ENCODE measurements at places on chromosomes 1 and 21.

DNA sequence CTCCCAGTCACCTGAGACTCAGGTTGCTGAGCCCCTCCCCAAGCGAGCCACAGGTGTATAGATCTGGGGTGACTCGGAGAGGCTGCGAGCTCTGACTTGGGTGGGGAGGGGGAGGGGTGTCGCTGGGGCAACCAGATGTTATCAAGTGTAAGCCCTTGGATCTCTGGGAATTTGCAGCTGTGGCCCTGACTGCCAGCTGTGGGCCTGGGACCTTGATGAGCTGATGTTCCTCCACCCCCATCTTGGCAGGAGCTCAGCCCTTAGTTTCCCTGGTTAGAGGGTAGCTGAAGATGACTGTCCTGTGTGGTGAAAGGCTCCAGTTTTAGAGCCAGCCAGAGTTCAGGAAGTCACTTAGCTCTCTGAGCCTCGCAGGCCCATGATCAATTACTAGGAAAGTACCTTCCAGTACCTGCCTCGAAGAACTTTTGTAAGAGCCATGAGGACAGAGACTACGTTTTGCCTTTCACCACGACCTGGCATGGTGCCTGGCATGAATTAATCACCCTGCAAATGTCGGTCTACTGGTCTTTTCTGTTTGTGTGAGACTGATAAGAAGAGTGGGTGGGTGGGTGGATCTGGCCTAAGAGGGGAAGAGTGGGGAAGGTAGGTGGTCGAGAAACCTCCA, 55.8 kb downstream of the YARS1 start:
- DNase-seq: peak; percentile 42

DNA sequence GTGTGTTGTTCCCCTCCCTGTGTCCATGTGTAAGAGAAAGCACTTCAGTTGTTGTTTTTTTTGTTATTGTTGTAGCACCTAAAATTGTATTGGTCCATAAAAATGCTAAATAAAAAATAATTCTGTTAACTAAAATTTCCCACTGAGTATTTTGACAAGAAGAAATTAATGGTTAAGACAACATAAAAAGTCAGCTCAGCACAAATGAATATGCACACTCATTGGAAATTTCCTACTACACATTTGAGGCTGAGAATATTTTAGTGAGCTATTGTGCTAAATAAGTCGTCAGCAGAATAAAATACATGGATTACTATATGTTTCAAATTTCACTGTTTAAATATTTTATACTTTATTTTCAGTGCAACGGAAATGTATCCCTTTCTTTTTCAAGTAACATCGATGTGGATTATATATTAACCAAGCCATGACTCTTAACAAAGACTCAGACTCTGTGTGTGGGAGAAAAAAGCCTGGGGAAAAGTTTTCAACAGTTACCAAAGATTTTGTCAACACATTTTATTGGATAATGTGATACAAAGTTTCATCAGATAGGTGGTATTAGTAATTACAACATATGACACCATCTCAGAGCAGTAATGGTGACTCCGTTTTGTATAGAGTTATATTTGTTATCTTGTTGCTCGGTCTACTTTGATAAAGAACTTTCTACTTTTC, 63.4 kb downstream of the LYPLAL1 start:
- DNase-seq: no peak

GRCh38 chr1:202213361-202214088, 19.9 kb downstream of the LGR6 start:
- no peak for DNase-seq

- DNase-seq: no peak
Observed at GRCh38 chr1:1567152-1567875, 7.3 kb downstream of the SSU72 start.

- DNase-seq: no peak
Observed at GRCh38 chr21:41170859-41171609, 3.1 kb downstream of the BACE2 start.

DNA sequence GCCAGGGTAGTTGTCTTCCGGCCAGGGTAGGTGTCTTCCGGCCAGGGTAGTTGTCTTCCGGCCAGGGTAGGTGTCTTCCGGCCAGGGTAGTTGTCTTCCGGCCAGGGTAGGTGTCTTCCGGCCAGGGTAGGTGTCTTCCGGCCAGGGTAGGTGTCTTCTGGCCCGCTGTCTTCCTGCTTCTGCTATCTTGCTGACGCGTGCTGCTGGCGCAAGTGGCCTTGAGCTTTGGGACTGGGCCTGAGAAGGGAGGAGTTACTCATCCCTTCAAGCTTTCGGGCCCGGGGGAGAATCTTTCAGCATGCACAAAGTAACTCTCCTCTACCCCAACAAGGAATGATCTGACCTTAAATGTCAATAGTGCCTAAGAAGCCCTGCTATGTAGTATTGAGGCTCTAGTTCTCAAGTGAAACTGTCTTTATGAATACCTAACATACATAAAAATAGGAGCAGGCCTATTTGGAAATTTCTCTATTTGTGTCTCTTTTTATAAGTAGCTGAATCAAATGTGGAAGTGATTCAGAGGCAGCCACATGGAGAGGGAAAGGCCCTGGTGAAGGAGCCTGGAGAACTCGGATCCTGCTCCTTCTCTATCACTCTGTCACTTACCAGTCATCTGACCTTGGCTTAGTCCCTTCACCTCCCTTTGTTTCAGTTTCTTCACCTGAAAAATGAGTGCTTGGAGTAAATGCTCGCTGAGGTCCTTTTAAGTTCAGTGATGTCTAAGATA, 65.6 kb downstream of the RGL1 start:
- DNase-seq: no peak

GRCh38 chr1:214281720-214282629, 1.0 kb downstream of the SMYD2 start:
- DNase-seq: no peak

DNA sequence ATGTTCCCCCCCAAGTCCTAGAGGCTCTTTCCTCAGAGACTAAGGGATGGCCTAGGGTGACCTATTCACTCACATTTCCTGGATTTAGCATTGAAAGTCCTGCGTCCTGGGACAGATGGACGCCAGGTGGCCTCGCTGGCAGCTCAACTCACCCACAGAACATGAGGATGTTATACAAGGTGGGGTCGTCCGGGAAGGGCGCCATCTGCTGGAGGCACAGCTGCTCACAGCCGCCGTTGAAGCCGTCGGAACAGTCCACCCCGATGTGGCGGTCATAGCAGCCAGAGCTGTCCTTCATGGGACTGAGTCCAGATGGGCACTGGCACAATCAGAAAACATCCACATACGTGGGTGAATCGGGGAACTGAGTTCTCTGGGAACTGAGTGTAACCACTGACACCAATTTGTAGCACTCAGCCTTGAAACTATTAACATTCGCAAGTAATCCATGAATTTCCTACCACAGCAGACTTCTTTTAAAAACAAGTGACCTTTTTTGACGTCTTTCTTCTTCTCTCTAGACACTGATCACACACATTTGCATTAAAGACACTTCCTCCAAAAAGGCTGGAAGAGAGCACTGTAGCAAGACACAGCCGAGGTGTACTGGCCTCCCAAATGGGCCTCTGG, 215.4 kb downstream of the ASTN1 start:
- no peak for DNase-seq

DNA sequence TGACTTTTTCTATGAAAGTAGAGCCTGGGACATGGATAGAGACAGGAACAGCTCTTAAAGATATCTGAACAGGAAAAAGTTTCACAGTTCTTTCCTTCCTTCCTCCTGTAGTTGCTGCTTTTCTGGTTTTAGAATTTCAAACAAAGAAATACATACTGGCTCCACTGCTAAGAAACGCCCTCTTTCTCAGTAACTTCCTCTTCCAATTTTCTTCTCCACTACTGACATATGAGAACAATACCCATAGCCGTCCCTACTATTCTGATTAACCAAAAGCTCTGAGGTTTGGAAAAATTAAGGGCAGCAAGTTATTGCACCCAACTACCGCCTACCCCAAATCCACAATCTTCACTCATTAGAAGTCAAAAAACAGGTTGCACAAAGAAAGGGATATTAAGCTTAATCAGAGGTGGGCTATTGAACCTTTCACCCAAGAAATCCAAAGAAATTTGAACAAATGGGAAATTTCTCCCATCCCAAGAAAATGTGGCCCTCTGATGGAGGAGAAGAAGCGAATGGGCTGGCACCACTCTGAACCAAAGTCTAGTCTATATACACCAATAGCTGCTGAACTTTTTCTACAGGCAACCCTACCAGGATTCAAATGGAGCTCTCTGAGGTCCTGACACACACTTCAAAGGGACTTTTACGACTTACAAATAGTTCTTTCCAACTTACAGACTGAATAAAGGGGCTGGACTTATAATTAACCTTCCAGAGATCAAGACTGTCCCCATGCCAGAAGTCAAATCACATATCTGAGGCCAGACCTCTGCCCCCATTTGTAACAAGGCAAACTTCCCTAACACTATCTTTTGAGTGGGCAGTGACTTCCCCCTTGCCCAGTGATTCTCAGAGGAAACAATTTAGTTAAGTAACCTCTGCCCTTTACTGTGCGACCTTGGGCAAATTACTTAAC, 1.7 kb downstream of the WASF2 start:
- peak; percentile 8 for DNase-seq

DNA sequence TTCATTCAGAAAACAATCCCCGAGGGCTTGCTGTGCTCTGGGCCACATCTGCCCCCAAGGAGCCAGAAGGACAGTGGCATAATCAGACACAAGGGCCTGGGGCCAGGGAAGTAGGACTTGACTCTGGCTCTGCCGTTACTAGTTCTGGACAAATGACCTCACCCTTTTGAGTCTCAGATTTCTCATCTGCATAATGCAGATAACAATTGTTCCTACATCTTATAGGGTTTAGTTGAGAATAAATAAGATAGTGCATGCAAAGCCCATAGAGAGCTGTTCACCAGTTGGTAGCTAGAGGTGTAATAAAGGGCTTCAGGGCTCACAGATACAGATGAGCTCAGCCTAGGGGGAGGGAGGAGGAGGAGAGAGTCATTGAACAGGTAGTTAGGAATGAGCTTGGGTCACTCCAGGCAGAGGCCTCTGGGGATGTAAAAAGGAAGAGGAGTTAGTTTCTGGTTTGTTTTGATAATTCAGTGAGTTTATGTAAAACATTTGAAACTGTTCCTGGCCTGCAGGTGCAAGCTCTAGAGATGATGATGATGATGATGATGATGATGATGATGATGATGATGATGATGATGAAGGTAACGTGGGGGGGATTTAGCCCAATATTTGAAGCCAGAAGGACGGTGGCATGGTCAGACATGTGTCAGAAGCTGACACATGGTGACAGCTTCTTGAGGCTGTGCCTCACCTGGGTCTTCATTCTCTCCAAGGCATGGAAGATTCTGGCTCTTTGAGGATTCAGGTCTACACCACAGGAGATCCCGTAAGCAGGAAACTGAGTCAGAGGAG, 858 bp downstream of the LACTBL1 start:
- no peak for DNase-seq

DNA sequence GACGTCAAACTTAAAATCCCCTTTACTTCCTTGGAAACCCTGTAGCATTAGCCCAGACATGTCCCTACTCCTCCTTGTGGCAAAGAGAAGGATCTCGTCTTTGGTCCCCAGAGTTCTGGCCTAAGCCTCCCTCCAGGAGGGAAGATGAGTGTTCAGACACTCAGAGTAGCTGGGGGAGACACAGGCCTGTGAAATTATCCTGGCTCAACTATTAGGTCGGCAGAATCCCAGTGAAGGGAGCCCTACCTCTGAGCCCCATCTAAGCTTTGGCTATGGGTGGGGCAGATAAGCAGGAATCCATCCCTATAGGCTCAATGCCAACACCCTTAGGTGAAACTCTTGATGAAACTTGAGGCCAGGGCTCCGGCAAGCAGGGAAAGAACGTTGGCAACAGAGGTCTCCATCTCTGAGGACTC, 1.7 kb upstream of the SFN start:
- no peak for DNase-seq

DNA sequence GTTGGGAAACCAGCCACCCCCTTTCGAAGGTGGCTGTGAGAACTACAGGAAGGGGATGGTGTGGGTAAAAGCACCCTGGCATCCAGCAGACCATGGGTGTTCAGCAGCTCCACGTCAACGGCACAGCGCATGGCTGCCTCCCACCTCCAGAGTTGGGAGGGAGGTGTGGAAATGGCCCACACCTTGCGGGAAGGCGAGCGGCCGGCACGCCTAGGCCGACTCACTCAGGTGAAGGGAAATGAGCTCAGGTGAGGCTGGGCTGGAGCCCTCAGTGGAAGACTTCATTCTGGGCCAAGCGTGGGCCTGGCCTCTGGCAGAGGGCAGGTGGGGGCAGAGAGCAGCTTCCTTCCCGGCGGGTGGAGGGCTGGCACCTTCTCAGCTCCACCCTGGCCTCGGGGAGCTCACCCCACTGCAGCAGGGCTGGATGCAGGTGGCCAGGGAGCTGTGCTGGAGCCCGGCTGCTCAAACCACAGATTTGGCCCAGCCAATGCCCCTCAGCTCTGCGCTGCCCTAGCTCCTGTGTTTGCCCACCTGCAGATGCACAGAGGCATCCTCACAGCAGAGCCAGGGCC, 24.8 kb upstream of the ALDH4A1 start:
- DNase-seq: peak; percentile 25

GRCh38 chr1:151612501-151613281, 841 bp downstream of the SNX27 start:
- DNase-seq: peak; percentile 7

DNA sequence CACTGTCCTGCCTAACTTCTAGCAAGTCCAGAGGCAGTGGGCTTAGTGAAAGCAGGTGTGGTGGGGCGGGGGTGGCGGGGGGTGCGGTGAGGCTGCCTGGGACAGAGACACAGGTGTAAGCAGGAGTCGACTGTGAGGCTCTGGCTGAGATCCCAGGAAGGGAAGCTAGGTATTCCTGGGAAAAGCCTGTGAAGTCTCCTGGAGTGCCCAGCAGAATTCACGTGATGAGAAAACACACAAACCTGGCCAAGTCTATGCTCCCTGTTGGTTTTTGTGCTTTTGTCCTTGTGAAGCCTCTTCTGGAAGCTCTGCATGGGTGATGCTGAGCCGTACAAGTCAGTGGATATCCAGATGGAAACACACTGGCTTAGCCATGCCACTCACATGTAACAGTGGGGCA, 5.3 kb downstream of the GALNT2 start:
- no peak for DNase-seq

DNA sequence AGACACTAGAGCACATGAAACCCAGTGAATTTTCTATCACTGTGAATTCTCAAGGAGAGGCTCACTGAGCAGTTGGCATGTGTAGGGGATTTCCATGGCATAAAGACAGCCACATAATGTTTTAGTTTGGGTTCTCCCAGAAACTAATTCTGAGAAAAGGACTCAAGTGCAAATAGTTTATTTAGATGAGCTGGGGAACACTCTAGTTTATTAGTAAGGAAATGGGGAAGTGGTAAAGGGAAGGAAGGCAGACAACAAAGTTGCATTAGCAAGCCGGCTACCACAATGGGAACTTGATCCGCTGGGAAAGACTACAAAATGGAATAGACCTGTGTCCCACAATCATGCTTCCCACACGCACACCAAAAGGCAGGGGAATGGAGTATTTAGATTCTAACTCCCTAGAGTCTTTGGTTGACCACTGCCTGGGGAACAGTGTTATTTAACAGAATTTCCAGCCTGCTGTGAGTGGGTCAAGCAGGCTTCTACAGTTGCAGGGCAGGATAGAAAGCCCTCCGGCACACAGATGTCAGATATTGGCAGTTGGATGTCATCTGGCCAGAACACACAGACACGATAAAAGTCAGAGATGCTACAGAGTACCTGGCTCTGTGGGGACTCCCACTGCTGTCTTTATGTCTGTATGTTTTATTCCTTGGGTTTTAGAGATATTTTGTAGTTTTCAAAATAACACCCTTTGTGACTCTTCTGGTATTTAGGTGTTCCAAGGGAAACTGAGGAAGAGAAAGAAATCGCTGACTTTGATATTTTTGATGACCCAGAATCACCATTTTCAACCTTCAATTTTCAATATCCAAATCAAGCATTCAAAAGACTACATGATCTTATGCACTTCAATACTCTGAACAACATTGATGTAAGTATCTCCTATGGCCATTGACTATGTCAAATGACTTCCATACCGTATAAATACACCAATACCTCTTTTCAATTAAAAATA, 150.1 kb downstream of the PLA2G4A start:
- DNase-seq: no peak

GRCh38 chr1:53572065-53572814, 113.0 kb downstream of the DMRTB1 start:
- DNase-seq: no peak
